Lung (tissue), 17 donors: ENCODE measurements at places on chromosomes 6 and 20. TPM values are rescaled to one million over a fixed set of nuclear protein-coding genes. Genes with fewer than 3 reads are reported as not detected.
A peak's percentile ranks its signal among the peaks of the same experiment; 100 is the strongest.

MYBL2 gene
- total RNA-seq, result 2.1 TPM

LY6G6C gene
- not detected for total RNA-seq

DSP gene
- total RNA-seq, result 73.2 TPM

TAB2 gene
- 34.7 TPM for total RNA-seq

TFAP2D gene
- not detected for total RNA-seq

ETV7 gene
- total RNA-seq, result 1.4 TPM

TMEM63B gene
- 93.1 TPM for total RNA-seq

DNA sequence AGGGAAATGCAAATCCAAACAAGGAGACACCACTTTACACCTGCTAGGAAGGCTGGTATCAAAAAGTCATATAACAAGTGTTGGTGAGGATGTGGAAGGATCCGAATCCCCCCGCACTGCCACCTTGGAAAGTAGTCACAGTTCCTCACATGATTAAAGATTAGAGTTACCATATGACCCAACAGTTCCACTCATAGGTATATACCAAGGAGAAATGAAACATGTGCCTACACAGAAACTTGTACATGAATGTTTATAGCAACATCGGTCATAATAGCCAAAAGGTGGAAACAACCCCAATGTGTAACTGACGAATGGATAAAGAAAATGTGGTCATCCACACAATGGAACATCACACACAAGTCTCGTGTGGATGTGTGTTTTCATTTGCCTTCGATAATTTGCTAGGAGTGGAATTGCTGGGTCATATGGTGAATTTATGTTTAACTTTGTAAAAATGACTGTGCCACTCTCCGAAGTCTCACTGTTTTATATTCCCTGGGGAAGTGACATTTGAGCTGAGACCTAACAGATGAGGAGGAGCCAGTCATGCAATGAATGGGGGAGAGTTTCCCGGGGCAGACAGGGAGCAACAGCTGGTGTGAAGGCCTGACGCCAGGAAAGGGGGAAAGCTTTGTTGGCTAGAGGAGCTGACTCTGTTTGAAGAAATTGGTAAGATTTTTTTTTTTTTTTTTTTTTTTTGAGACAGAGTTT, 125.9 kb upstream of the MLN start:
- H3K27me3 ChIP-seq, result no peaks in the 10 kb centered on the region
- H3K36me3 ChIP-seq, result no peaks in the 10 kb centered on the region
- peak; percentile 89 for DNase-seq

DNA sequence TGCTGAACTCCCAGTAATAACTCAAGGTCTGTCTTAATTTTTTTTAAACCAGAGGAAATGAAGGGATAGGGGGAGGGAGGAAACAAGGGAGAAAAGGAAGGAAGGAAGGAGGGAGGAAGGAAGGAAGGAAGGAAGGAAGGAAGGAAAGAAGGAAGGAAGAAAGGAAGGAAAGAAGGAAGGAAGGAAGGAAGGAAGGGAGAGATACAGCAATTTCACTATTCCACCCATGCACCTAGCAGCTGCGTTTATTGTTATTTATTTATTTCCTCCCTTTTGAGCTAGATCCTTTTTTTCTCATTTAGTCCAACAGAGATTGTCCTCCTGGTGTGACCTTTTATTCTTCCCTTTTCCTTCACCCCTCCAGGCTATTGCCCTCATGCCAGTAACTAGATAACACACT, 97.6 kb downstream of the PKHD1 start:
- no peaks in the 10 kb centered on the region for H3K4me1 ChIP-seq
- H3K27ac ChIP-seq, result no peak overlapping the region
- no peak overlapping the region for H3K4me3 ChIP-seq

- no peak for DNase-seq
- no peaks in the 10 kb centered on the region for H3K36me3 ChIP-seq
- H3K27me3 ChIP-seq, result no peaks in the 10 kb centered on the region
- H3K4me3 ChIP-seq, result no peak overlapping the region
These were observed 19.3 kb downstream of the FGD2 start for GRCh38 chr6:37024656-37025337.

DNA sequence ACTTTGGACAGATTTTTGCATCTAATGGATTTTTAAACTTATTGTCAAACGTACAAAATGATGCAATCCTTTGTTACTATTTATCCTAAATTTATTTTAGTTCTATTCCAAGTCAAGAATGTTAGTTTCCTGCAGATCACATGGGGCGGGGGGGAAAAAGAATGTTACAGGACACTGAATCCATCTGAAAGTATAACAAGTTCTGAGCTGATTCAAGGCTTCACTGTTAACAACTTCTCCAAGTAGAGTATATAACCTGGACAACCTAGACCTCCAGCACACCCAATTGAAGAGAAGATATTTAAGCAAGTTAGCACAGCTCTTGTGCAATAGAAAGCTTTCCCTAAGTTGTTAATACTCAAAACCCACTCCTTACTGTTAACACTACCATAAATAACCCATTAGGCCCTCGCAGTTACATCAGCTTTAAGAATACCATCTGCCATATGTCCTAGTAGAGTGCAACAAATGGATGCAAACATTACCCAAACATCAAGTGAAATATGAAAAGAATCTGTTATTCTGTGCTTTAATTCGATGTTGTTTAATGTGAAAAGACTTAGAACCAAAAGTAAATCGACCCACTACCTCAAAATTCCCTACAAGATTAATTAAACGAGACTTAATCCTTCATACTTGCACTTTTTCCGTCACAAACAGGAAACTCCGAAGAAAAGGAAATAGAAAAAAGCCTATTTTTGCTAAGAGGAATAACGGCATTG, 1.3 kb downstream of the SEC63 start:
- no peak for DNase-seq
- H3K4me3 ChIP-seq, result peak overlapping the region; percentile 93
- peak overlapping the region; percentile 82 for H3K27ac ChIP-seq
- H3K36me3 ChIP-seq, result peaks cover 3% of the 10 kb centered on the region

- no peak for DNase-seq
- no peak overlapping the region for H3K27ac ChIP-seq
- peaks cover 10% of the 10 kb centered on the region for H3K4me1 ChIP-seq
- no peaks in the 10 kb centered on the region for H3K27me3 ChIP-seq
These were observed 961 bp downstream of the CCHCR1 start for GRCh38 chr6:31156641-31157040.

GRCh38 chr20:20894753-20895152, 182.3 kb upstream of the RALGAPA2 start:
- H3K36me3 ChIP-seq, result no peaks in the 10 kb centered on the region
- no peak overlapping the region for H3K4me3 ChIP-seq
- H3K27me3 ChIP-seq, result no peaks in the 10 kb centered on the region
- peak; percentile 69 for DNase-seq
- H3K27ac ChIP-seq, result no peak overlapping the region

DNA sequence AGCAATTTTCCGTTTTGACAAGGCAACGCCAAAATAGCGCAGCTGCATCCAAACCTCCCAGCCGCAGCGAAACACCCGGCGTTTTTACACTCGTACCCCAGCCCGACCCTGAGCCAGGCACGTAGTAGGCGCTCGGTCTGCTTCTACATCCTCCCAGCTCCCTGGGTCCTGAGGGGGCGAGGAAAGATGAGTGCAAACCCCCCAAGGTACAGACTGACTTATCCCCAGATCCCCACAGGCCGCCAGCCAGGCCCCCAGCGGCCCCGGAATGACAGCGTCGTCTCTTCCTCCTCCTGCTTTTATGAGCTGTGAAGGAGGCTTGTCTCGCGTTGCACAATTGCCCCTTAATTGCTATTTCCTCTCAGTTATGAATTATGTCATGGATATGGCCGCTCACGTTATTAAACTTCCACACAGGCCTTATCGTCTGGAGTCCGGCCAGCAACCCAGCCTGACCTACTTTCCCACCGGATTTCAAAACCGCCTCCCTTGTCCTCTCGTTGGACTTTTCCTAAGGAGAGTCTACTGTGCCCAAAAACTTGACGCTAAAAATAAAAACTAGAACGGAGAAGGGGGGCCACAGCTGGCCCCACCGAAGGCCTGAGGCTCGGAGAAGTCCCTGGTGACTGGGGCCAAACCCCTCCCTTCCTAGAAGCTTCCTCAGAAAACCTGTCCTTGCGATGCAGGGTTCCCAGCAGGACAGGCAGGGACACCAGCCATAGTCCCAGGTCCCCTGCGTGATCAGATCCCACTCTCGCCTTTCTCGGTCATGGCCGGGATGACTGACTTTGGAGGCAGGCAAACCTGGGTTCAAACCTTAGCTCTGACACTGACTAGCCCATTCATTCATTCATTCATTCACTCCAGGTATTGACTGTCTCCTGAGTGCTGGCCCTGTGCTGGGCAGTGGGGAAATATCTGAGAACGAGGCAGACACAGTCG, 130.9 kb upstream of the PTPN1 start:
- H3K4me1 ChIP-seq, result peaks cover 38% of the 10 kb centered on the region
- H3K36me3 ChIP-seq, result no peaks in the 10 kb centered on the region
- H3K27ac ChIP-seq, result peak overlapping the region; percentile 93

GRCh38 chr6:15370733-15371671, 125.1 kb downstream of the JARID2 start:
- no peak for DNase-seq
- peaks cover 26% of the 10 kb centered on the region for H3K4me1 ChIP-seq
- H3K36me3 ChIP-seq, result peaks cover 2% of the 10 kb centered on the region
- no peak overlapping the region for H3K27ac ChIP-seq

DNA sequence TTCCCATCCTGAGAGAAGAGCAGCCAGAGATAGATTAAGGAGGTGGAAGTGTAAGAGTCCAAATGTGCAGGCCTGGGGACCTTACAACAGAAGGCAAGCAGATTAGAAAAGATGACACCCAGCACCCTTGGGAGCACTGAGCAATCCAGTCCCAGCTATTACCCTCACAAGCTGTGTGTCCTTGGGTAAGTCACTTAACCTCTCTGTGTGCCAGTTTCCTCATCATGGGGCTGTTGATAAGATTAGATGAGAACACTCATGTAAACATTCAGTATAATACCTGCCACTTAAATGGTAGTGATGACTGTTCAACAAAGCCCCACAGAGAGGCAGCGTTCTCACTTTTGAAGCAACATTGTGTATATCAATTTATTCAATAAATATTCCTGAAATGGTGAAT, 114.8 kb upstream of the CST7 start:
- no peak overlapping the region for H3K4me3 ChIP-seq
- no peaks in the 10 kb centered on the region for H3K27me3 ChIP-seq
- no peak for DNase-seq
- H3K27ac ChIP-seq, result no peak overlapping the region
- H3K4me1 ChIP-seq, result no peaks in the 10 kb centered on the region

GRCh38 chr6:135583256-135583761, 85.8 kb upstream of the AHI1 start:
- no peaks in the 10 kb centered on the region for H3K4me1 ChIP-seq
- H3K27ac ChIP-seq, result no peak overlapping the region
- H3K36me3 ChIP-seq, result no peaks in the 10 kb centered on the region

GRCh38 chr6:106390088-106390487, 29.6 kb downstream of the CRYBG1 start:
- no peaks in the 10 kb centered on the region for H3K4me1 ChIP-seq
- no peaks in the 10 kb centered on the region for H3K36me3 ChIP-seq
- H3K4me3 ChIP-seq, result no peak overlapping the region

DNA sequence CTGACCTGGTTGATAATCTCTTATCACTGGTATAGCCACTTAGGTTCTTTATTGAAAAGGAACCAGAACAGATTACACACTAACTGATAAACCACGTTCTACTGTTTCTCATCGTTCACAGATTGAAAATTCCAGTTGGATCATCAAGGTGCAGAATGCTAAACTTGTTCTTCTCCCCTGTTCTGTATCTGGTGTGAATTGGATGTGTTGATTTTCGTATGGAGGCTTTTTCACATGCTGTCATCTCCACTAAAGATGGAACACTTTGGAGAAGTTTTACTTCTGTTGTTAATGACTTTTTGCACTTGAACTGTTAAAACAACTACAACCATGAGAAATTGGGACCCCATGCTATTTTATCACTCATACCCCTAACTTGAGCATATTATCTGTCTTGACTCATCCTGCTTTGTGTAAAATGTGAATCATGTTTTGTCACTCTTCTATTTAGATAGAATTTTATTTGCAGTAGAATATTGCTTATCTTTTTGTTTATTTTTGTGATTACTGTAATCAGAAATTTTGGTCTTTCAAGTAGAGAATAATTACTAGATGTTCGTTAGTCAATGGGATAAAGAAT, 17.5 kb downstream of the VAPB start:
- no peaks in the 10 kb centered on the region for H3K27me3 ChIP-seq
- H3K27ac ChIP-seq, result no peak overlapping the region
- H3K4me1 ChIP-seq, result no peaks in the 10 kb centered on the region
- DNase-seq, result no peak
- no peak overlapping the region for H3K4me3 ChIP-seq

DNA sequence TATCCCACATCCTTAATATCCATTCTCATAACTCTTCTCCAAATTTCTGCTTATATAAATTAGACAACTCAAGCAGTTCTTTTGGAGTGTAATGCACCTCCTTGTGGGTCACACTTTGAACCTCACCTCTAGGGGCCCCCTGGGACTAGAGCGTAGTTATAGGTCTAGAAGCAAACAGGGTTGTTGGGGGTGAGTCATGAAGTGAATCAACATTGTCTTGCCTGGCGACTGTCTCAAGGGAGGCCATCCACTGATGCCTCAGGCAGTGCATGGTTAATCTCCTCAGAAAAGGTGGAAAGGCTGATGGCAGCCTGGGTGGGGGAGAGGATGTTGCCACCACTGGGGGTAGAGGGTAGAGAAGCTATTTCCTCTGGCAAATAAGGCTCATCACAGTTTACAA, 129.1 kb downstream of the TNFRSF21 start:
- H3K27ac ChIP-seq, result no peak overlapping the region
- H3K27me3 ChIP-seq, result no peaks in the 10 kb centered on the region
- H3K4me1 ChIP-seq, result no peaks in the 10 kb centered on the region
- no peak overlapping the region for H3K4me3 ChIP-seq

DNA sequence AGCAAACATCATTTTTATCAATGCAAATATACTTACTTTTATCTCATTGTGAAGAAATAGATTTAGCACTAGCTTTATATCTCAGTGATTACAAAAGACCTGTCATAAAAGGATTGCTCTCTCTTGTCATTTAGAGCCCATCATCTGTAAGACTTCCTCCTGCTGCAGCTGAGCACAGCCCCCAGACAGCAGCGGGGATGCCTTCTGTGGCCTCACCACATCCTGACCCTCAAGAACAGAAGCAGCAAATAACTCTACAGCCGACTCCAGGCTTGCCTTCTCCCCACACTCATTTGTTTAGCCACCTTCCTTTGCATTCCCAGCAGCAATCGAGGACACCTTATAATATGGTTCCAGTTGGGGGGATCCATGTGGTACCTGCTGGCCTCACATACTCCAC, 127.0 kb upstream of the EDN1 start:
- no peak overlapping the region for H3K27ac ChIP-seq
- no peaks in the 10 kb centered on the region for H3K4me1 ChIP-seq
- H3K4me3 ChIP-seq, result no peak overlapping the region
- DNase-seq, result no peak
- no peaks in the 10 kb centered on the region for H3K27me3 ChIP-seq
- H3K36me3 ChIP-seq, result peaks cover 21% of the 10 kb centered on the region
